ENCODE measurements at places on chromosomes 13 and 19. TPM values are rescaled to one million over a fixed set of nuclear protein-coding genes. Genes with fewer than 3 reads are reported as not detected.

Gene AZU1
- not detected for total RNA-seq

- DNase-seq = no peak
These were observed 1161.8 kb upstream of the MIR17HG start for GRCh38 chr13:90185734-90186133.

DNA sequence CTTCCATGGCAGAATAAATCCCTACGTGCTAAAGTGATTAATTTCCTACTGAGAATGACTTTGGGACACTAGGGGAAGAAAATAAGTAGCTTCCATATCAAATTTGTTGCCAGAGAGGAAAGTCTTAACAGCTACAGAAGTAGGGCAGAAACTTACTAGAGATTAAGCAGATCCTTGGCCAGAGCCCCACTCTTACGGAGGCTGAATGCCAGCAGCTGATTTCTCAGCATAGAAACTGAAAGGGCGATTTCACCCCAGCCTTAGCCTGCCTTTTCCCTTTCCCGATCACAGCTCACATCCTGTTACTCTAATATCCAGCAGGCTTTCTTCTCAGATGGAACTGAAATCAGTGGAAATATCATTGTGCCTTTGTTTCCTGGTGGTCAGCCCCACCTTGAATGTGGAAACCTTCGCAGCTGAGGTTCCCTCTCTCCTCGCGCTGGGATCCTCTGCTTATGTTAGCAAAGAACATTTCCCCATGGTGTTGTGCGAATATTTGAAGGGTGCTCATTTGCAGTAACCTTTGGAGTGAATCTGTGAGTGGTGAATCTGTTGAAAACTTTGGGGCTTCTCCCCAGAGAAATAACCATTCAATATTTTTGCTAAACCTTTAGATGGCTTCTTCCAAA is 8.4 kb downstream of the FAM124A start:
- peak; percentile 52 for DNase-seq

Gene SUGP2
- total RNA-seq = 58.7 TPM

Gene ATXN8OS
- not detected for total RNA-seq

DNA sequence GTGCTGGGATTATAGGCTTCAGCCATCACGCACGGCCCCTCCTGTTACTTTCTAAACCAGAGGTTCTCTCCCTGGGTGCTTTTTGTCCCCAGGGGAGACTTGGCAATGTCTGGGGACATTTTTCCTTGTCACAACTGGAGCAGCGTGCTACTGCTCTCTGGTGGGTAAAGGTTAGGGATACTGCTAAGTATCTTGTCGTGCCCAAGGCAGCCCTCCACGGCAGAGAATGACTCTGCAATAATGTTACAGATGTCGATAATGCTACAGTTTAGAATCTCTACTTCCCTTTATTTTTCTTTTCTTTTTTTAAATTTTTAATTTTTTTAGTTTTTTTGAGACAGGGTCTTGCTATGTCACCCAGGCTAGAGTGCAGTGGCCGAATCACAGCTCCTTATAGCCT is 38.0 kb downstream of the ADGRE1 start:
- no peak for DNase-seq

DNA sequence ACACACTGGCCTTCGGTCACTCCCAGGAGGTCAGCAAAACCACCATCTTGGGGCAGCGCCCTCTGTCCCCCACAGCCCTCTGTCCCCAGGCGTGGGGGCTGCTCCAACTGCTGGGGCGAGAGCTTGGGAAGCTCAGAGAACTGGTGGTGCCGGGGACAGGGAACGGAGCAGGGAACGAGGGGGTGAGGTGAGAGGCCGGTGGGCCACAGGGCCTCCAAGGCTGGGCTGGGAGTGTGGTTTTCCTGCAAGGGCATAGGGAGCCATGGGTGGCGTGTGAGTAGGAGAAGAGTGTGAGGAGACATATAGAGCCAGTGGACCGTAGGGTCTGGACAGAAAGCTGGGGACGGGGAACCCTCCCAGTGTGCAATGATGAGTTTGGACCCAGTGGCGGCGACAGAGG is 34.1 kb downstream of the F2RL3 start:
- no peak for DNase-seq

Gene CEACAM8
- total RNA-seq = not detected

DNA sequence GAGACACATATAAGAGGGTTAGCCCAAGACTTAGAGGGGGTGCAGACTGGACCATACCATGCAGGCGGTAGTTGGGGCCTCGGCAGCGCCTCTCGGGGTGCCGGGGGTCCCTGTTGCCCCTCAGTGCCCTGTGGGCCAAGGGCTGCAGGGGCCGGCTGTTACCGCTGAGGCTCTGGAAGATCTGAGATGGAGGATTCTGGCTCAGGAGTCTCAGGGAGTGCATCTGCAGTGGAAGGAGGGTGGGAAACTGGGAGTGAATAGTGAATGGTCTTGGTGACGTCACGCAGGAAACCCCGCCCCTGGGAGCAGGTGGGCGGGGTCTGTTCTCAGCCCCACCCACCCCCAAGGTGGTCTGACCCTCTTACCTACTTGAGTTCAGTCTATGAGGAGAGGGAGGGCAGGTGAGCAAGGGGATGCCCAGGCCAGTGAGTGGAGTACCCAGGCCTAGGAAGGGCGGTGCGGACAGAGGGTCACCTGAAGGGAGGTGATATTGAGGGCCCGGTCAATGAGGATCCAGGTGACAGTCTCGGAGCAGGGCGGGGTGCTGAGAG is 1.7 kb upstream of the DBP start:
- DNase-seq = no peak

DNA sequence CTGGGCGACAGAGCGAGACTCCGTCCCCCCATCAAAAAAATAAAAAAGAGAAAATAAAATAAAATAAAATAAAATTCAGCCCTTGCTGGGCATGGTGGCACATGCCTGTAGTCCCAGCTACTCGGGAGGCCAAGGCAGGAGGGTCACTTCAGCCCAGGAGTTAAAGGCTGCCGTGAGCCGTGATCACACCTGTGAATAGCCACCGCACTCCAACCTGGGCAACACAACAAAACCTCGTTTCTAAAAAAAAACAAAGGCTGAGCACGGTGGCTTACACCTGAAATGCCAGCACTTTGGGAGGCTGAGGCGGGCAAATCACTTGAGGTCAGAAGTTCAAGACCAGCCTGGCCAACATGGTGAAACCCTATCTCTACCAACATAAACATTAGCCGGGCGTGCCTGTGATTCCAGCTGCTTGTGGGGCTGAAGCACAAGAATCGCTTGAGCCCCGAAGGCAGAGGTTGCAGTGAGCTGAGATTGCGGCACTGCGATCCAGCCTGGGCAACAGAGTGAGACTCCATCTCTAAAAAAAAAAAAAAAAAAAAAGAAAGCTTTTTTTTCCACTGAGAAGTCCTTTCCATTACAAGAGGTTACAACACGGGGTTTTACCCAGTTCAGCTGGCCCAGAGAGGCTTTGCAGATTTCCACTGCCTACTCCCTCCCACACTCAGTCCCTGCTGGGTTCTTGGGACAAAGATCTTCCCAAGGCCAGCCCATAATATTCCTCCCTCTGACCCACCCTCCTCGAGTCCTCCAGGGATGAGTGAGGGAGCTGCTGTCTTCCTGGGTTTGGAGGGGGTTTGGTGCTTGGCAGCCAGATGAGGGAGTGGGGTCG is 6.4 kb downstream of the ANGPTL4 start:
- DNase-seq = peak; percentile 54

DNA sequence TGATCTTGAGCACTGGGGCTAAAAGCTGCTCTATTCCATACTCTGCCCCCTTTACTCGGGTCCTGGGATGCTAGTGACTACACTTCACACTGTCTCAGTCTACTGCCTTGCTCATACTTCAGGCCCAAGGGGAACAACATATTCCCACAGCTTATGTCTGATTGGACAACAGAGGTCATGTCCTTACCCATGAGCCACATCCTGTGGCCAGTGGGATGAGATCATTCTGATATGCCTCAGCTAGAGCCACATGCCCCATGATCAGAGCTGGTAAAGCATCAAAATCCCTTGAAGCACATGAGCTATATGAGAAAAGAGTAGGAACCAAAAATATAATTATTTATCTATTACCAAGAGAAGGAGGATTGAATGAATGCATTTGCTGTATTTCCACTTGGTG is 290.1 kb upstream of the TSHZ3 start:
- peak; percentile 23 for DNase-seq

DNA sequence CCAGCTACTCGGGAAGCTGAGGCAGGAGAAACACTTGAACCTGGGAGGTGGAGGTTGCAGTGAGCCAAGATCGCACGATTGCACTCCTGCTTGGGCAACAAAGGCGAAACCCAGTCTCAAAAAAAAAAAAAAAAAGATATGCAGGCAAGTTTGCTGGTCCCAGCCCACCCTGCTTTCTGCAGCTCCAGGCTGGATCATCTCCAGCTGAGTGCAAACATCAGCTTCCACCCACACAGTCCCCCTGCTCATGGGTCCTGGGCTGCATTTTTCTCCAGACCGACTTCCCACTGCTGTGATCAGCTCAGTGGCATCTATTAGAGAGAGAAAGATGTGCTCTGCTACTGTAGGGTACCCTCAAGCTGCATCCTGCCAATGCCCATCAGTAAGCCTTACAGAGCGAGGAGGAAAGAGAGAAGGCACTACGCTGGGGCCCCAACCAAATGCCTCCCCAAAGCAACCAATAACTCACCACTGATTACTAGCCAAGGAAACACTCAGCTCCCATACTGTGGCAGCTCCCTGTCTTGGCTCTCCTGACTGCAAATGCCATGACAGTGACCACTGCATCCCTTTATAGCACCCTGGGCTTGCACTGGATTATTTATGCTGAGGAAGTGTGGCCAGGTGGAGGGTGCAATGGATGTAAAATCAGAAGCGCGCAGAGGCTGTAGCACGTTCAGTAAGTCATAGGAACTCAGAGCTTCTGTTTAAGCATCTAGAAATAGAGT is 170.9 kb upstream of the ZNF507 start:
- no peak for DNase-seq

Gene OSCAR
- total RNA-seq = not detected

DNA sequence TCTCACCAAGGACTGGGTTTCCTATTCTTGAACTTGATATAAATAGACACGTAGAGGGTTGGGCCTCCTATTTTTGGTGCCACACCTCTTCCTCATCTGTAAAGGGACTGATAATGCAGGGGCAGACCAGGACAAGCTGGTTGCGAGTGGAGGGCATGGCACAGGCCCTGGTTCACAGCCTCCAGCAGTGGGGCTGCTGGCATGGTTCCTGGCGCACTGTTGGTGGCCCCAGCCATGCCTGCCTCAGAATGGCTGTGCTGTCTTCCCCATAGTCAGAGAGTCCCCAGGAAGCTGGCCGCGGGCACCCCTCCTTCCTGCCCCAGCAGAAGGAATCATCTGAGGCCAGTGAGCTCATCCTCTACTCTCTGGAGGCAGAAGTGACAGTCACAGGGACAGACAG is 10.5 kb upstream of the OVOL3 start:
- DNase-seq = no peak

Gene ZNF284
- 1.7 TPM for total RNA-seq

DNA sequence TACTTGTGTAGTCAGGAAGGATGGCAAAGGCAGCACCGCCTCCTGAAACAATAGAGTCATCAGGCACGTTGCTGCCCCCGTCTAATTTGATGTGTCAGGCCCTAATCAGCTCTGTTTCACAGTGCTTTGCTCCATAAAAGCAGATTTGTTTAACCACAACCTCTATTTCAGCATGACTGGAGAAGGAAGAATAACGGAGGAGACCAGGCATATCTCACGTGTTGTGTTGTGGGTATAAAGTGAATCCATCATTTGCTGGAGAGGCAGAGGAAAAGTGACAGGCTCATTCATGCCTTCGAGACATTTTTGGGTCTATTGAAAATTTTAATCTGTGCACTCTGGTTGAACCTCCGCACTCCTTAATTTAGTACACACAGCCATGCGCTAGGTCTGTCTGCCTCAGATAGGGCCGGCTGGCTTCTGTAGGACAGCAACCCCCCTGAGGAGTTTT is 940.4 kb upstream of the SLC10A2 start:
- peak; percentile 28 for DNase-seq

Gene KLK12
- total RNA-seq = not detected

DNA sequence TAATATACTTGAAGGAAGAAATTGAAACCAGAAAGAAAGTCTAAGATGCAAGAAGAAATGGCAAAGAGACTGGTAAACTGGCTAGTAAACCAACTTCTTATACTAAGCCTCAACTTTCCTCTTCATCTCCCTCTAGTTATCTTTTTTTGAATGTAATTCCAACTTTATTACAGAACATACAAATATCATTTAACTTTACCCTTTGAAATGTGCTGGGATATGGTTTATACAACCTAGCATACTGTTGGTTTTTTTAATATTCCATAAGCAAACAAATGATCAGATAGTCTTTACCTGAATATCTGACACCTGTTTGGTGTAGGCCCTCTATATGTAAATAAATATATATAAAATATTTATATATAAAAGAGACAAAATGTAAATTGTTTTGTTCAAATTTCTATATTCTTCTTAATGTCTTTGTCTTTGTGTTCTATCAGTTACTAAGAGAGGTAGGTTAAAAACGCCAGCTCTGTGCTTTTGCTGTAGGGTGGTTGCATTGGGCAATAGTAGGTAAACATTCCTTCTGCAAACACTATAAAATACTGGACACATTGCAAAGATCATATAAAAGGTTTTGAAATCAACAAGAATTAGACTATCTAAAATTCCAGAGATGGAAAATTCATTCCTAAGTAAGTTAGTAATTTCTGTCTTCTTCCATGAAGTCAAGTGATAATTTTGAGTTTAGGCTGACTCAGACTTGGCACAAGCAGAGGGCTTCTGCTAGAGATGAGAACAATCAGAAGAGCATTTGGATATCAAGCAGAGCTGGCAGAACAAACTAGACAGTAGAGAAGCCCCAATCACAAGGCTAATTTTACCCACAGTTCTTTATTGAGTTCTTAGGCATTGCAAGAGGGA is 383.3 kb downstream of the RFC3 start:
- DNase-seq = peak; percentile 71

DNA sequence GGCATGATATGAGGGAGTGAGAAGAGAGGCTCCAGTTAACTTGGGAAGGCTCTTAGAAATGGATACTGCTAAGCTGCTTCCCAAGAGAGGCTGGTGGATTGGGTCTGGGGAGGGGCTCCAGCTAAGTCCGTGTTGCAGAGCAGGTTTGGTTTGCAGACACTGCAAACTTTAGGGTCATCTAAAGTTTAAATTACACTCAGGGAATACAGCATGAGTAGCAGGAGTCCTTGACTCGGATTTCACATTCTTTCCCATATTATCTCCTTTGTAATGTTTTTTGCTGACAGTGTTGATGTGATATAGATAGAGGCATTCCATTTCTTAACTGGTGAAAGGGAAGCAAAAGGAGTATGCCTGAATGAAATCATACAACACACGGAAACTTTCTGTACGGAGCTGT is 31.9 kb downstream of the SGCG start:
- no peak for DNase-seq

GRCh38 chr19:45852145-45852750 is 10.7 kb downstream of the SYMPK start:
- DNase-seq = no peak

- DNase-seq = peak; percentile 55
These were observed 7.2 kb downstream of the ZNF296 start for GRCh38 chr19:45069056-45069455.

- DNase-seq = no peak
These were observed 877 bp upstream of the N4BP2L1 start for GRCh38 chr13:32428581-32429432.

Data from MG63 (cell line).